Stimulated activated CD8-positive, alpha-beta memory T cell treated with anti-CD3 and anti-CD28 coated beads, Interleukin-12 subunit alpha, Interleukin-12 subunit beta, amount 100 ng/mL, for 4 hours (primary cell): ENCODE measurements at places on chromosomes 13 and 19.

DNA sequence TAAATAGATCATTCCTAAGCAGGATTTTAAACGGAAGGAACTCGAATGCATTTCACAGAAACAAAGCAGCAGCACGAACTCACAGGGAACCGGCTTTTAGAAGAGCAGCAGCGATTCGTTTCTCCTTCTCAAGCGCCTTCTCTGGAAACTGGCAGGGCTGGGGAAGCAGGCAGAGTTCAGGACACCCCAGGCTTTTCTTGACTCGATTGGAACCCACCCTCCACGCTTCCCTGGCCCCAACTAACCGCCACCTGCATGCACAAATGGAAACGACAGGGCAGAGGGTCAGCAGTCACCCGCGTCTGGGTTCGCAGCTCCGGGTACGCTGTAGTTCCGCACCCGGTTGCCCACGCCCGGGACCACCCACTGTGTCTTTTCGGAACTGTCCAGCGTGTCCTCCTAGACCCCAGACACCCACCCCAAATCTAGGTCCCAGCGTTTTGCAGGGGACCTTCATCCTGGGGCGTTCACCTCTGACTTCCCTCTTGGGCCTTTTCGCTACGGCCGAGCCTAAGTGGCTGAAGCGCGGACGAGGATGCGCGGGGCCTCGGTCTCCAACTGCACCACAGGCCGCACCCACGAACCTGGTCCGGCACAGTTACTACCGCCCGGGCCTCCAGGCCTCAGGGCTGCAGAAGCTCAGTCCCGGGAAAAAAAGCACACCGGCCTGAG is 500 bp downstream of the ZFP30 start:
- no peak for DNase-seq

- no peak for DNase-seq
These were observed 3.3 kb upstream of the CLPP start for GRCh38 chr19:6358003-6358402.

DNA sequence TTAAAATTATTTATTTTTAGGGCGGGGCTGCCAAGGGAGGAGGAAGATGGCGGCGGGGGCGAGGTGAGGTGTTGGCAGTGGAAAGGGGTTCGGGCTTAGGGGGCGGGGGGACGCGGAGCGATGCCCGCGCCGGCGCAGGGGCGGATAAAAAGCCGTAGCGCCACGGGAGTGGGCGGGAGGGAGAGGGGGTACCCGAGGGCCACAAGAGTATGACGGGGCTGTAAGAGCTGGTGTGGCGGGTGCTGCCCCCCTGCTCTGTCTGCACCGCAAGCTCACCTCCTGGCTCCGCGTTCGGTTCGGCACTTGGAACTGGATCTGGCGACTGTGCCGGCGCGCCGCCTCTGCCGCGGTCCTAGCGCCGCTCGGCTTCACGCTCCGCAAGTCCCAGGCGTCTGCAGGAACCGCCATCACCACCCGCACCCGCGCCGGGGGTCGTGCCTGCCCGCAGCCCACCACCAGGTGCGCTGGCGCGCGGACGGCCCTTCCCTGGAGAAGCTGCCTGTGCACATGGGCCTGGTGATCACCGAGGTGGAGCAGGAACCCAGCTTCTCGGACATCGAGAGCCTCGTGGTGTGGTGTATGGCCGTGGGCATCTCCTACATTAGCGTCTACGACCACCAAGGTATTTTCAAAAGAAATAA is 265.2 kb upstream of the SGCG start:
- DNase-seq: no peak

DNA sequence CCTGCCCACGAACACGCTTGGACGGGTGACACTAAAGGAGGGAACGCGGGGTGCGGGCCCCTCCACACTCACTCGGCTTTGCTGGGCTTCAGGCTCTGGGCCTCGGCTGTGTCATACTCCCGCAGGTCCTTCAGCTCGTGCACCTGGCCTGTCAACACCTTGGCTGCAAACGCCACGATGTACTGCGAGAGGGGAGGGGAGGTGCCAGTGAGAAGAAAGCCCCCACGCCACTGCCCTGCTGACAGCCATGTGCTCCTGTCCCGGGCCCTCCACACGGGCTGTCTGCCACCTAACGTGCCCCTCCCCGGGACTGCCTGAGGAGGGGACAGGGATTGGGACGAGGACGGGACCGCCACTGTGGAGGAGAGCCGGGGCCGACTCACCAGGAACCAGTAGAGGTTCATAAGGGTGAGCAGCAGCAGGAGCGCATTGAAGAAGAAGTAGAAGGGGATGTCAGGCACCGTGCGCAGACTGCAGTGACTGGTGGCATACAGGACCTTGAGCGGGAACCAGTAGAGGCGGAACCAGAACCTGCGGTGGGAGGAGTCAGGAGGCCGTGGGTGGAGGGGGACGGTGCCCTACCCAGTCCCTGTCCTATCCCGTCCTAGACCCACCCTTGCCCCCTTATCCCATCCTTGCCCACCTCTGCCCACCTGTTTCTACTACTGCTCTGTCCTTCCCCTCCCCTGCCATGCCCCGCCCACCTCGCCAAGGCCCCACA is 16.9 kb downstream of the CERS1 start:
- DNase-seq: no peak

DNA sequence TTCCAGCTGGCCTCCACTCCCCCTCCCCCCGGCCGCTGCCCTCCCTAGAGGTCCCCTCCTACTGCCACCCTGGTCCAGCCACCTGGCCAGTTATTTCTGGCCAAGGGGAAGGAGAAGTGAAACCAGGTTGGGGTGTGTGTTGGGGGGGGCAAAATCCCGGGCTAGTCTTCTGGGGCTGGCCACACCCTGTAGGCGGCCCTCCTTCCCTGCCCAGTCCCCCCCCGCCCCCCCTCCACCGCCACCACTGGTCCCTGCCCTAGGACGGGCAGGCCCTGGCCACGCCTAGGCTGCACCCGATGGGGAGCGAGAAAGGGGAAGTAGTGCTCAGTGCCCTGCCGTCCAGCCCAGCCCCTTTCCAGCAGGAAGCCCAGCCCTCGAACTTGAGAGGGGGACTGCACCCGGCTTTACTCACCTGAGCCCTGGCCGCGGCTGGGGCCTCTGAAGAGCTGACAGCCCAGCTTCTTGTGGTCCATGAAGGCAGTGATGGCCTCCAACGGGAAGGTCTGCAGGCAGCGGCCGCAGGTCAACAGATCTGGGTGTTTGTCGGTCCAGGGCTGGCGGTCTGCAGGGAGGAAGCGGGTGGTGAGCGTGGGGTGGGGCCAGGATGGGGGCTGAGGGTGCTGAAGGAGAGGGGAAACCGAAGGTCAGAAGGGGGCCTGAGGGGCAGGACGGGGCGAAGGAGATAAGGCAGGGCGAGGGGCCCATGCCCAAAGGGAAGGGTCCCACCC is 813 bp downstream of the ZNF296 start:
- peak; percentile 29 for DNase-seq

DNA sequence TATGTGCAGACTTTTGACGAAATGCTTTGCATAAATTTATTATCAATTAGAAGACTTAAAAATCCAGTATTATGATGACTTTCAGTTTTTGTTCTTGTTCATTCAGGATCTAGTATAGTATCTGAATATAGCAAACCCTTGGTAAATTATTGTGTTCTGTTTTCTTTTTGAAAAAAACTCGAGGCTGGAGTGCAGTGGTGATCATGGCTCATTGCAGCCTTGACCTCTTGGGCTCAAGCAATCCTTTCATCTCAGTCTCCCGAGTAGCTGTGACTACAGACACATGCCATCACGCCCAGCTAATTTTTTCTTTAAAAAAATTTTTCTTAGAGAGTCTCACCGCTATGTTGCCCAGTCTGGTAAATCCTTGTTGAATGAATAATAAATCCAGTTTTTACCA is 4.6 kb downstream of the FARP1 start:
- no peak for DNase-seq
